Motor neuron (in vitro differentiated cells): ENCODE measurements at places on chromosomes 4 and X. TPM values are rescaled to one million over a fixed set of nuclear protein-coding genes. Genes with fewer than 3 reads are reported as not detected.

The PNCK gene
- 6.6 and 8.7 TPM in 2 replicates for total RNA-seq

The SPINK2 gene
- not detected in 2 replicates for total RNA-seq

The ATP1B4 gene
- 0.14 and 0.15 TPM in 2 replicates for total RNA-seq

The FRG2 gene
- total RNA-seq = not detected in 2 replicates
